ENCODE measurements at places on chromosomes 6 and 20.

- no peak for DNase-seq
Measured at GRCh38 chr20:536426-537010, 7.1 kb downstream of the CSNK2A1 start.

GRCh38 chr6:15517600-15517999, 145.2 kb downstream of the DTNBP1 start:
- no peak for DNase-seq

- DNase-seq: no peak
Measured at GRCh38 chr6:52136055-52136454, 48.6 kb upstream of the PKHD1 start.

GRCh38 chr6:113591896-113592827, 265.0 kb upstream of the MARCKS start:
- no peak for DNase-seq

DNA sequence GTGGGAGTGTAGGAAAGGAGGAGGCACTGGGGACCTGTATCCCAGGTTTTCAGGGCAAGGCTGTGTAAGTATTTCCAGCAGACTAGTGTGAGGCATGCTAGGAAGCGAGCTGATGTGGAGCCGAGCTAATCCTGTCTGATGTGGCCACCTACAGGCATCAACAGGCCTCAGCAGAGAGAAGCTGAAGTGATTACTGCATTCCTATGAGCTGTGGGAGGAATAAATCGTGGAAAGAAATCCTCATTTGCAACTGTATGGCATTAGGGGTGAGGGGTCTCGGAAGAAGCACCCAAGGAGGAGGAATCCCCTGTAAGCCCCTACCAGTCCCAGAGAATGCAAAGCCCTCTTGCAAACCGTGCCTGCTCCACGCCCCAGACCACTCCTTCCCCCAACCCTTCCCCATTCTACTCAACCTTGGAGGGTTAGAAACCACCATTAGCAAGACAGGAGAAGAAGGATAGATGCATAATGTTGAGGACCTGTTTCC, 41.6 kb downstream of the C6orf15 start:
- no peak for DNase-seq

GRCh38 chr6:133969285-133969920, 16.4 kb downstream of the TBPL1 start:
- DNase-seq: no peak

DNA sequence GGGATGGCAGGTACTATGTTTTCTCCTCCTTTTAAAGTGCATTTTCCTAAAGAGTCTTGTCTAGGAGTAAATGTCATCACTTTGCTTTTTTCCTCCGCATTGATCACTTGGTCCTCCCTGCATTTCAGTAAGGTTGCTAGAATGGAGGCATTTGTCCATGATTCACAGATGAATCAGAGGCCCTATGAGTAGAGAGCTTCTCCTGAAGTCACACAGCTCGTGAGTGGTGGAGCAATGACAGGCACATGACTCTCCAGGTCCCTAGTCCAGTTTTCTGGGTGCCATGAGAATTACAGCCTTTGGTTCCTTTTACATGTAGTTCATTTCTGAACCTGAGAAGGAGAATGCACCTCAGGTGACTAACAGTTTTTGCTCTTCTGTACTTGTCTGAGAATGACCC, 50.5 kb downstream of the HLA-A start:
- no peak for DNase-seq

DNA sequence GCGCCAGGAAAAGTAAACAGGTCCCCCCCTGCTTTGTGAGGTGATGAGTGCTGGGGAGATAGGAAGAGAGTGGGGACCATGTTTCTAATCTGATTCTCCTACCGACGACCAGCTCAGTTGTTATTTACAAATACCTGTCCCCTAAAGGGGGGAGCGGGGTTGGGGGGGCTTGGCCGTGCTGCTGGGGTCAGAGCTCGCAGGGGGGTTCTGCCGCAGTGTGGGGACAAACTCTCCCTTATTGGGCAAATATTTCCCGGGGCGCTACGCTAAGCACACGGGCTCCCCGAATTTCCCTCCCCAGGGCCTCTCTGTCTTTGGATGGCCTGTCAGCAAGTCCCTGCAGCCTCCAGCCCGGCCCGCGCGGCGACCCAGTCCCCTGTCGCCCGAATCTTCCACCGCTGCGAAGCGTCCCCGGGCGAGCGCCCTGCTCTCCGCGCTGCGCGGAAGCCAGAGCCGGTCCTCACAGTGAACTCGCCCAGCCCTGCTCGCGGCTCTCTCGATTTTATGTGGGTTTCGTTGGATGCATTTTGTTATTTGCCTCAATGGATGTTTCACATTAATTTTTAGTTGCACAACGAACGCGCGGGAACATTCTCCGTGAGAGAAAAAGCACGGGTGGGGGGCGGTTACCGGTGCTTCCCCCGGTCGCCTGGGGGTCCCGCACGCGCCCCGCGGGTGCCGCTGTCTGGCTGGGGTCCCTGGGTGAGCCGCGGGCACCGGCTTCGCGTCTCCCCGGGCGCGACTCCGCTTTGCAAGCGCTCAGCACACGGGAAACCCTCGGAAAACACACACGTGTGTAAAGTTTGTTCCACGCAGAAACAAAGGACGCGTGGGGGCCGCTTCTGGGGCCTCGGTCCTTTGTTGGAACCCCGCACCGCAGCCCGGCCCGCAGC, 1.5 kb upstream of the STX16 start:
- DNase-seq: no peak

GRCh38 chr20:40711079-40711478, 22.0 kb upstream of the MAFB start:
- no peak for DNase-seq

DNA sequence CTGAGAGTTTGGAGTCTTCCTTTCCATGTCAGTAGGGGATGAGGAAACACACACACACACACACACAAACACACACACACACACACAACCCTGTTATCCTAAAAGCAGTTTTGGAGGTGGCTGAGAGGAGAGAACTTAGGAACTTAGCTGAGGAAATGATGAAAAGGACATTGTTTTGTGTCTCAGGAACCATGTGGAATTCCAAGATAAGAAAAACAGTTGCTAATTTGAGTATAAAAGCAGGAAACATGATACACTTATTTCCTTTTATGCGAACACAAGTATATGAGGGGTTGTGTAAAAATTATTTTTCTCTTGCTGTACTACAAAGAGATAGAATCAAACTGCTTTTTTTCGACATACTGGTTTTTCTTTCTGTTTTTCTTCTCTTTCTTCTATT, at the start of gene MYCT1:
Gene MYCT1, plus strand, starts transcription at position 264 of the 400 bp plus-strand sequence. Its CDS starts 6 bp downstream, at position 270.
- DNase-seq: no peak

GRCh38 chr20:6595704-6596103, 171.8 kb upstream of the BMP2 start:
- DNase-seq: no peak

DNA sequence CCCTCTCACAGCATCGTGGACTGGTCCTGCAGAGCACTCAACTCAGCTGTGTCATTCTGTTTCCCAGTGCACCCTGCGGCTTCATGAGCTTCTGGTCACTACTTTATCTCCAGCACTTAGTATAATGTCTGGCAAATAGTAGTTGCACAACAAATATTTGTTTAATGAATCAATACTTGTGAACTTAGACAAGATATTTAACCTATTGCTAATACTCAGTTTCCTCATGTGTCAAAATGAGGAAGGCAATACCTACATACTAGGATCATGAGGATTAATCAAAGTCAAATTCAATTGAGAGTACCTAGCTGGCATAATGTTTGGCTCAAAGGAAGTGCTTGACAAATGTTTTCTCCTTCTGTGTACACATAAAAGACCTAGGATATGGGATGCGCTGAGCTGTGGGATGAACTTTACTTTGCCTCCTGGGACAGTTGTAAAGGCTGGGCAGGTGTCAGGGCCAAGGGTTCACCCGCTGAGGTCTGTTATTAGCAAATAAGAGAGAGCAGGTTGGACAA, 86.3 kb downstream of the FNDC1 start:
- DNase-seq: no peak

DNA sequence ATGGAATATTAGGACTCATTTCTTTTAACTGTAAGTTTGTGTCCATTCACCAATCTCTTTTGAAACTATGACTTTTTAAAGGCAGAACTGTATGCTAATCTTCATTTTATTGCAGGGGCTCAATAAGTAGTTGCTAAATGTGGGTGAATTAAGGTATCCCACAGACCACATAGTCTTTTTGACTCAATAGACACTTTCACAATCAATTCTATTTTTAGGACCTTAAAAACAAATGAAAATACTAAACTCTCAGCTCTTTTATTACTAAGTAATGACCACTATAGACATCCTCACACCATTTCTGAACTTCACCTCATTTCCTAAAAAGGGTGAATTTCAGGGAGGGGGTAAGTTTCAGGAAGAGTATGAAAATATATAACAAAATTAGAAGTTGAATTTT, 106.8 kb upstream of the BEND6 start:
- DNase-seq: no peak

GRCh38 chr6:140201787-140202458, 827.5 kb upstream of the CITED2 start:
- DNase-seq: no peak

GRCh38 chr6:152386131-152386530, 251.0 kb downstream of the SYNE1 start:
- DNase-seq: no peak

GRCh38 chr6:139648430-139649000, 274.1 kb upstream of the CITED2 start:
- no peak for DNase-seq

DNA sequence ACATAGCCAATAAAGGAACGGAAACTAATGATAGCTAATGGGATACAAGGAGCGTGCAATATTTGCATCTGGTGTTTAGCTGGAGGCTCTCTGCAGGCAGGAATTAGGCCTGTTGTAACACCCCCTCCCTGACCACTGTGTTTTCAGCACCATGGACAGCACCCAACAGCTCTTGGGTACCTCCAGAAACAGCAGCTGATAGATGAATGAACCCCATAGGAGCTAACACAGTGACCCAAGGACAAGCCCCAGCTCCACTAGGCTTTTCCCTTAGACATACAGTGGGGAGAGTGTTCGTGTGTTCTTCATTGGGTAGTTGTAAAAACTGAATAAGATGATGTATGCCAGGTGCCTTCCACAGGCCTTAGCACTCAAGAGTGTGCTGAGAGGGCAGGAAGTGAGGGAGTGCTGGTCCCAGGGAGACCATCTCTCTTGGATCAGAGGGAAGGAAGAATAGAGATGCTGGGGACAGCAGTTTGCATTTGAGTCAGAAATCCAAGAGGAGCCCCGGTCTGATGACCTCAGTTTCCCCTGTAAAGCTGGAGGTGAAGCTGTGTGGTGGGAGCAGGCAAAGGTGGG, 161.3 kb downstream of the PHACTR3 start:
- DNase-seq: no peak

DNA sequence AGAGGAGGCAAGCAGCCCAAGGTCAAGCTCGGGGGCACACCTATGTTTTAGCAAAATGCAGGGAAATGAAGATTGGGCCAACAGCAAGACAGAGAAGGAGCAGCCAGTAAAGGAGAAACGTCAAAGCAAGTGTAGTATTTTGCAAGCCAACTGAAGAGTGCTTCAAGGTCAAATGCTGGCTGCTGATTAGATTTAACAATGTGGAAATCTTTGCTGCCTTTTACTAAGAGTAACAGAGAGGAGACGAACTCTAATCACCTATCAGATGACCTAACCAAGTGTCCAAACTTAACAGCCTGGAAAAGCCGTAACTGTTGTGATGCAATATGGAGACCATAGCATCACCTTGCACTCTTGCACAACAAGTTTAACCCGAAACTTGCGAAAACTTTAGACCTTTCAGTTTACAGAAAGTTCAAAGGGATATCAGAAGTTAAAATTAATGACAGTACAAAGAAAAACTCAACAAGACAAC, 30.4 kb downstream of the AKIRIN2 start:
- no peak for DNase-seq

GRCh38 chr6:37636116-37636515, 61.6 kb downstream of the MDGA1 start:
- no peak for DNase-seq

- DNase-seq: no peak
Measured at GRCh38 chr20:34983089-34983820, 27.6 kb downstream of the MYH7B start.

- DNase-seq: no peak
Measured at GRCh38 chr6:115717062-115717461, 343.6 kb downstream of the FRK start.

- no peak for DNase-seq
Measured at GRCh38 chr6:141513830-141514229, 618.9 kb upstream of the GJE1 start.

DNA sequence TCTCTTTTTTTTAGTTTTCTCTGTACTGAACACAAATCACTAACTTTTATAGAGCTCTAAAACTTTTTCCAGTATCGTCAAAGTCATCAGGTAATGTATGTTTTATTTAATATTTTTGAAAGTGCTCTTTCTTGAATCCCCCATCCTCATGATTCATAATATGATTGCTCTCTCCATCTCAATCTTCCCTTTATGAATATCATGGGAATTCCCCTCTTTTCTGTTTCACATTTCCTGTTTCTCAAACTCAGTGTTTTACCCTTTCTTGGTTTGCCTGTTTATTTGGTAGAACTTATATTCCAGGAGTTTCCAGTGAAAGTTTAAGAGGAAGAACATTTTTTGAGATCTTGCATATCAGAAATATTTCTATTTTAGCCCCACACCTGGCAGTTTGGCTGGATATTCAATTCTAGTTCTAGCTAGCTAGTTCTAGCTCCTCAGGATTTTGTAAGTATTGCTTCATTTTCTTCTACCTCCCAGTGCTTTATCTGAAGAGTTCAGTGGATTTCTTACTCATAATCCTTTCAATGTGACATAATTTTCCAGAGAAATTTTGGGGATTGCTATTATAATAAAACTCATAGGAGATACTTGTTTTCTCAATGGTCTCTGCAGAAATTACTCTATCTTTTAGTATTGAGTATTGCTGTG, 6.1 kb upstream of the C6orf58 start:
- no peak for DNase-seq

- no peak for DNase-seq
Measured at GRCh38 chr6:2221726-2222274, 23.6 kb downstream of the GMDS start.

DNA sequence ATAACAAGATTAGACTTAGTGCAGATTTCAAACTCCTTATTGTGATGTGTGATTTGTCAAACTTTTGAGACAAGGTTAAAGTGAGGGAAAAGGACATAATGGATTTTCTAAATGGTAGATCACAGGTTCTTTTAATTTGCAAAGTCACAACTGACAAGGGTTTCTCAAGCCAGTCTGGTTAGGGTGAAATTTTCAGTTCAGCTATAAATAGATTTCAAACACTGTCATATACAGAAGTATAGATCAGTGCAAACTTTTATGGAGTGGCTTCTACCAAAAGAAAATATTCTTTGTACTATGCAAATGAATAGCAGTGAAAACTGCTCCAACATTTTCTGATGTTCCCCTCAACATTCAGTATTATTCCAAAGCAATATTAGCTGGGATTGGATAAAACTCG, 337.1 kb upstream of the MAN1A1 start:
- DNase-seq: no peak

DNA sequence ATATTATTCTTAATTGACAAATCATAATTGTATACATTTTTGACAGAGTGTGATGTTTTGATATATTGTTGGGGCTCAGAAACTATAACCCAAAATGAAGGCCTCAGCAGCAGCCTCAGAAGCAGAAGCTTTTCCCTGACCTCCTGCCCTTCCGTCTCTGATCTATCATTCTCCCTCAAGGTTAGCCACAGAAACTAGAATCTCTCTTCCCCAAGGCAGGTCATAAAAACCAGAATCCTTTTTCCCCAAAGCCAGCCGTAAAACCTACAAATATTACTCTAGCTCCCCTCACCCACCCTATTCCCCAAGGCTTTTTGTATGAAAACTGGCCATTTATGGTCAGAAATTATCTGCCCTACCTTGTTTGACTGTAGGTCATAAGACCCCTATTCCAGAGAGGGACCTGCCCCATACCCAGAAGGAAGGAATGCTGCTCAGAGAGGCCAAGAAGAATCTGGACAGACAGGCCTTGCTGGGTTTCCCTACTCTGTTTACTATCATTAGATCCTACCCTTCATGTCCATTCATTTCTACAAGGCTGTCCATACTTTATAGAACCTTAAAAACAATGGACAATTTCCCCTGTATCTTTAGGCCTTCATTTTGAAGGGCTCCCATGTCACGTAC, 14.5 kb downstream of the OR2B2 start:
- DNase-seq: no peak

Measured in stimulated activated CD8-positive, alpha-beta memory T cell treated with anti-CD3 and anti-CD28 coated beads, Interleukin-4, amount 100 ng/mL, for 1 hour (primary cell).